ENCODE measurements at places on chromosomes 3 and 15.
A peak's percentile ranks its signal among the peaks of the same experiment; 100 is the strongest.

GRCh38 chr3:42769477-42770131 is 3.4 kb downstream of the CCDC13 start:
- DNase-seq: no peak

GRCh38 chr15:74438721-74439316 is 5.1 kb upstream of the SEMA7A start:
- peak; percentile 83 for DNase-seq

DNA sequence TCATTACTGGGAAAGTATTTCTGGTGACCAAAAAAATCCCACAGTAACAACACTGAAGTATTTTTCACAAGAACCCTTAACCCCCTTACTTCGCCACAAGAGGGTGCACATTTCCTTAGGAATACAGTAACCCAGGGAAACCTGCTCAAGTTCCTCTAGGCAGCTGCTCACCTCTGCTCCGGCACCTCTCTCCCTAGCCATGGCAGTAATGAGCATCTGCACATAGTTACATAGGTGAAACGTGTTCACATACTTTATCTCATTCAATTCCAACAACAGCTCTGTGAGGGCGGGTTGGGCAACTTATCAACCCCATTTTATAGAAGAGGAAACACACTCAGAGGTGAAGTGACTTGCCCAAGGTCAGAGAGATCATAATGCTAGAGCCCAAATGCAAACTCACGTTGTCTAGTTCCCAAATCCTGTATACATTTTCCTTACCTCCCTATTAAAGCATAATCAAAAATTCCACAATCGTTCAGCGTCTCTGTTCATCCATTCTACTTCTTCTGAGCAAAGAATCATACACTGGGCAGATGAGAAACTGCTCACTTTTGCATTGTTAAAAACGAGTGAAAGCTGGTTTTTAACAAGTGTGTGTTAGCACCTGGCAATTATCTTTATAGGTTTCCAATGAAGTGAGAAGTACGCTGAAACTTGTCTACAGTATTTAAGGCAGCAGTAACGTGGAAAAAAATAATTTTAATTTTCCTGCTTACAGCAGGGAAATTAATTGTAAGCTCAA is 90.7 kb downstream of the IGF2BP2 start:
- DNase-seq: peak; percentile 91

DNA sequence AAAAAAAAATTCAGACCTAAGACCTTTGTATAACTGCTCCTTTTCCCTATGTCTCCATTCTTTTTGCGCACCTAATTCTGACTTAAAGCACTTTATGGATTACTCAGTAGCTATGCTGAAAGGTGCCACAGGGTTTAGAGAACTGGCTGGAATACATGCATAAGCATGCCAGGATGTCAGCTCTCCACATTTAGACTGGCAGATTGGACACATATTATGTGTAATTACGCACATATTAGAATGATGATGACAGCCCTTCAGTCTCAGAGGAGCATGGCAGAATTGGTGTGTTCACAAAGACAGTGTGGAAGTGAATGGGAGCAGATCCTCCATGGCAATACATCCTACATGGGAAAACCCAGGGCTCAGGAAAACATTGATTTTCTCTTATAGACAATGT is 108.1 kb upstream of the LSAMP start:
- no peak for DNase-seq

- no peak for DNase-seq
Measured at GRCh38 chr3:45979378-45979777, 16.2 kb downstream of the FYCO1 start.

DNA sequence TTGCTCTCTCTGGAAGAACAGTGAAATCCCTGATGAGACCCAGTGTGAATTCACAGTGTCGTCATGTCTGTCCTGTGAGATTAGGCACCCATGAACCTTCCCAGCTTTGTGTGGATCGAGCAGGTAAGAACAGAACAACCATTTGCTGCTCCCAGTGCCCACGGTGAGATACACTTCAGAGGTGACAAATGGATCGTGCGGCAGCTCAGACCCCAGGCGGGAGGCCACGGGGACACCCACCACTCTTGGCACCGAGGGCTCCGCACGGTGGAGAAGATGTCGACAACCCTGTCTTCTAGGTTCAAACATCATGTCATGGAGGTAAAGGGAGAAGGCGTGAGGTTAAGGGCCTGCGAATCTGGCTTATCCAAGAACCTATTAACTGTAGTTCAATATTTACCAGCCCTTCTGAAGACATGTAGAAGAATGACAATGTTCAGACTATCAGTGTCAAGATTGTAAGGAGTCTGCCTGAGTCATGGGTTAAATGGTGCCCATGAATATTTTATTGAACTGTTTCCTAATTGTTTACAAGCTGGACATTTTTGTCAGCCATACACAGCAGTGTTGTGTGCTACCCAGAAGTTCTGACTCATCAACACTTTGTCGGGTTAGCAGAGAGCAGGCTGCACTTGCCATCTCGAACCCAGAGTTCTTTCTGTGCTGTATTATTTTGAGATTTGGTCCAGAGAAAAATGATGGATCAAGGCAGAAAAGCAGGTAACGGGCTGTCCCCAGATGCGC is 15.5 kb upstream of the PCSK6 start:
- DNase-seq: no peak

GRCh38 chr3:107676469-107677309 is 153.9 kb downstream of the BBX start:
- DNase-seq: peak; percentile 58

DNA sequence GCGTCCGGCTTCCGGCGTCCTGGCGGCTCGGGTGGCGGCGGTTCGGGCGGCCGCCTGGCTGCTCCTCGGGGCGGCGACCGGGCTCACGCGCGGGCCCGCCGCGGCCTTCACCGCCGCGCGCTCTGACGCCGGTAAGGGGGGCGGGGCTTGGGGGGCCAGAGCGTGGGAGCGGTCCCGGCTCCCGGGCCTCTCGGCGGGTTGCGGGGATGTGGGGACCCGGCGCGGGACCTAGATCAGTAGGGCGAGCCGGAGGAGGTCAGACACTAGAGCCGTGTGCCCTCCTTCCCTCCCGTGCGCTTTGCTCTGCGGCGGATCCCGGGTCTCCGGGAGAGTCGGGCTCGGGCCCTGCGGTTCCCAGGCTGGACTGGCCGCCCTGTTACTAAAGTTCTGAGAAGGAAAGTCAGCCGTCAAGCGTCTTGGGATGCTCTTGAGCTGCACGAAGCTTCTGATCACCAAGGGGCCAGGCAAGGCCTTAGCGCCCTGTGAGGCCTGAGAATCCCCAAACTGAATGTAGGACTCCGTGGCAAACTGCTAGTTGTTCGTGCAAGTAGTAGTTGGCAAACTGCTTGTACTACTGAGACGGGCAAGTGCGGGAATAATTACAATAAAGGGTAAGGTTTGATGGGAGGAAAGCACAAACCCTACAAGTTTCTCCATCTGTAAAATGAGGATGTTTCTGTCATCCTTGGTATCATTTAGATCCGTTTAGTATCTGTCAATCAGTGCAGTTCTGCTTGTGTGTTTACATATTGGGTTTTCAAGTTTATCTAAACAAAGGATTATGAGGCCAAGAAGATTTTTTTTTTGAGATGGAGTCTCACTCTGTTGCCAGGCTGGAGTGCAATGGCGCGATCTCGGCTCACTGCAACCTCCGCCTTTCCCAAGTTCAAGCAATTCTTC is 587 bp downstream of the PIGX start:
- DNase-seq: peak; percentile 63

- DNase-seq: no peak
Measured at GRCh38 chr15:55222588-55222987, 25.8 kb upstream of the RSL24D1 start.

GRCh38 chr3:123706871-123707270 is 122.0 kb upstream of the HACD2 start:
- no peak for DNase-seq

GRCh38 chr3:74603292-74603691 is 11.2 kb downstream of the CNTN3 start:
- no peak for DNase-seq

GRCh38 chr15:79025802-79026201 is 64.8 kb downstream of the RASGRF1 start:
- no peak for DNase-seq
